HS-5 (cell line): ENCODE measurements at places on chromosomes 6 and 20.

GRCh38 chr20:38426006-38426897 lies 8.9 kb downstream of the SNHG17 start:
- DNase-seq: peak; percentile 82

DNA sequence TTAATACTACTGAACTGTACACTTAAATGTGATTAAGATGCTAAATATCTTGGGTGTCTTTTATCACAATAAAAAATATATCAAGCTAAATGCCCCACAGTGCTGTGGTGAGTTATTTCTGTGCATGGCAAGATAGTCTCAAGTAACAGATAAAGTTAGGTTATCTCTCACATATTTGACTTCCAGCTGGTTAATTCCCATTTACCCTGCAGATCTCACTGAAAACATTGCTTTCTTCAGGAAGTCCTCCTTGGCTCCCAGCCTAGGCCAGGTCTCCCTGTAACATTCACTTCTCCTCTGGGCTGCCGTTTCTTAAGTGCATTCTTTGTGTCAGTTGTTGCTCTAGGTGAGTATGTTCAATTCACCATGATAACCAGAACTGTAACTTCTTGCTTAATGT lies 59.1 kb downstream of the SLC22A1 start:
- DNase-seq: no peak

GRCh38 chr6:155347800-155348199 lies 33.5 kb upstream of the TFB1M start:
- no peak for DNase-seq

DNA sequence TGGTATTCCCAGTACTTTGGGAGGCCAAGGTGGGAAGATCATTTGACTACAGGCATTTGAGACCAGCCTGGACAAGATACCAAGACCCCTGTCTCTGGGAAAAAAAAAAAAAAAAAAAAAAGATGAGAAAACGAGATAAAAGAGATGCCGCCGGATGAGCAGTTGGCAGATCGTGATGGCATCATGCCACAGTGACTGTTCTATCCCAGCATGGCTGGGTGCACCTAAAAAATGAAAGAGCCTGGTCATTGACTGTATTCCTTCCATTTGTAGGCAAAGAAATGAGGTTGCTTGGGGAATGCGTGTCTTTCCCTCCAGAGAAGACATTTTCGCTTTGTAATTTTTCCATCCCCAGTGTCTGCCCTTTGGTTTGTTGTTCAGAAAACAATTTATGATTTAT lies 12.9 kb downstream of the AKAP12 start:
- DNase-seq: no peak

DNA sequence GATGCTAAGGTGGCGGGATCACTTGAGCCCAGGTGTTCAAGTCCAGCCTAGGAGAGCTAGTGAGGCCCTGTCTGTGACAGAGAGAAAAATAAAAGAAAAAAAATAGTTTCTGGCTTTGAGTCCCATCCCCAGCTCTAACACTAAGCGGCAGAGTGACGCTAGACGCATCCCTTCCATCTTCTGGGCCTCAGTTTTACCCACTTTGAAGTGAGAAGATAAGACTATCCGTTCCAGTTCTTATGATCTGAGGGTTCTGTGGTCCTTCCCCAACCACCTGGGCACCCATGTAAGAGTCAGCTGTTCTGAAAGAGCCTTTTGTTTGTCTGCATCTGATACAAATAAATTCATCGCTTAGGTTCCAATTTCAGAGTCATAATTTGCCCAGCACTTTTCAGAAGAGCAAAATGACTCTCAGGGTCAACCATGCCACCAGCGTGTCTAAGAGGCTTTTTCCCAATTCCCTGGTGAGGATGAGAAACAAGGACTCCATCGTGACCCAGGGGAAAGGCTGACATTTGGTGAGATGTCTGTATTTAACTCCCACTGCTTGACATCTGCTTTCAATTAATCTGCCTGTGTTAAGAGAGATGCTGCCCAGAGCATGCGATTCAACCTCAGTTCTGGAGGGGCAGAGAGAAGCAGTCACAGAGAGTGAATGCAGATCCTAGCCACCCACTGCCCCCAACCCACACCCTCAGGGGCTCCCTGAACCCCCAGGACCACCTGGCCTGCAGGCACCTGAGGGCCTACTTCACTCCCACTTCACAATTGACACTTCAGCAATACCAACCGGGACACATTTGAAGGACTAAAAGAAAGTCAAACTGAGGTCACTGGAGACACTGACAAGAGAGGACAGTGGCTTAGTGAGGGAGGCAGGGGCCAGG lies 131.6 kb upstream of the TOP1 start:
- no peak for DNase-seq

- DNase-seq: no peak
Observed at GRCh38 chr6:92147246-92147645, 1272.1 kb downstream of the EPHA7 start.

- no peak for DNase-seq
Observed at GRCh38 chr6:73145690-73146089, 79.6 kb downstream of the KHDC1L start.

DNA sequence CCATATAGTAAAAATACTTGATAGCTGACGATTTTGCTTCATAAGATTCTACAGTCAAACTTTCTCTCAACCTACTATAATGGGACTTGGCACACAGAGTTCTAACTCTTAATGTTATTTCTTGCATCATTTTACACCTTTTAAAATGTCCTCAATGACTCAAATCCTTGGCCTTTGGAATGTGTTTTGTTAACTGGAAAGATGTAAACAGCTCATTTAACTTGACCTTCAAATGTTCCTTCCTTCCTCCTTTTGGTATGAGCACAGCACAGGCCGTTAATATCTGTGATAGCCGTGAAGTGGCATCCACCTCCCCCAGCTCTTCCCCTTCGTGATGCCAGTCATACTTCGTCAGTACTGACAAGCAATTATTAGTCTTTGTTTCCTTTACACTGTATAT lies 972.0 kb upstream of the CITED2 start:
- no peak for DNase-seq

DNA sequence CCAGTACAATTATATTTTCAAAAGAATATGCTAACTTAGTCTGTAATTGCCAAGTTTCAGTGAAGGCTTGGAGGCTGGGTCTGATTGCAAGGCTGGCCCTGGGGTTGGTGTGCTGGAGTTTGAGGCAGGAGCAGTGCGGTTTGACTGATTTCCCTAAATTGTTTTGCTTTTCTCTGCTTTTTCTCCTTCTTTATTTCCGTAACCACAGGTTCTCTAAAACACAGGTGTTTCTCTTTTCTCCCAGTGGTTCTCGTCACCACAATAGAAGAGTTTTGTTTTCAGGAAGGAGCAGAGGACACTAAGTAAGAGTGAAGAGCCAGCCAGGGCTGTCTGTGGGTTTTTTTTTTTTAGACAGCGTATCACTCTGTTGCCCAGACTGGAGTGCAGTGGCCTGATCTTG lies 8.2 kb upstream of the SNX9 start:
- no peak for DNase-seq

DNA sequence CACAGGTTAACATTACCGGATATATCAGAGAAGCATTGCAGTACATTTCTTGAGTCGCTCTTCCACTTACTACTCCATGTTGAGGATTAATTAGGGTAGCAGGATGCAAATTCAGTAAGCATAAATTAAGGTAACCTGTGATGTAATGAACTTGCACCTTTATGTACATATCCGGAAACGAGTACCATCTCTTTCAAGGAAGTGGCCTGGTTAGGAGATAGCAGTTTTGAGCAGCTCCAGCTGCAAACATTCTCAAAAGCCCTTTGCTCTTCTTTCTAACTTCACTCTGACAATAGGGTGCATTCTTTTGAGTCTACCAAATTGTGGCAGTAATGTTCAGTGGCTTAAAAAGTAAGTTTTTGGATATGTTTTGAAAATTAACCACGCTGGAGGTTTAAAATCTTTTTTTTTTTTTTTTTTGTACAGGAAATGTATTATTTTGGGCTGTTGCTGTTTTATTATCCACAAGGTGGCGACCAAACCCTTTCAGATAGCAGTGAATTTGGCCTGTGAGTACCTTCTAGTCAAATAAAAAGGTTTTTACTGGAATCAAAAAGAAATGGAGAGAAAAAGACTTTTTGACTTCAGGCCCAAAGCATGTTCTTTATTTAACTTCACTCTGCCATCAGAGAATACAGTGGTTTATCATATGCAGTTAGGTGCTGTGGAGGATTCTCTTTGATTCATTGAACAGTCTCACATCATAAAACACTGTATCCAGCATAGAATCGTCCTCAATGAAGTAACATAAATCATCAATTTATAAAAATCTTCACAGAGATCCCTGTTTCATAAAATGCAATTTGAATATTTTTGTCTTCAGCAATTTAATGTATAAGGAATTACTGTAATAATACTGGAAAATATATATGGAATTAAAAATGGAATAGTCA lies 8.9 kb downstream of the FAM217B start:
- no peak for DNase-seq

DNA sequence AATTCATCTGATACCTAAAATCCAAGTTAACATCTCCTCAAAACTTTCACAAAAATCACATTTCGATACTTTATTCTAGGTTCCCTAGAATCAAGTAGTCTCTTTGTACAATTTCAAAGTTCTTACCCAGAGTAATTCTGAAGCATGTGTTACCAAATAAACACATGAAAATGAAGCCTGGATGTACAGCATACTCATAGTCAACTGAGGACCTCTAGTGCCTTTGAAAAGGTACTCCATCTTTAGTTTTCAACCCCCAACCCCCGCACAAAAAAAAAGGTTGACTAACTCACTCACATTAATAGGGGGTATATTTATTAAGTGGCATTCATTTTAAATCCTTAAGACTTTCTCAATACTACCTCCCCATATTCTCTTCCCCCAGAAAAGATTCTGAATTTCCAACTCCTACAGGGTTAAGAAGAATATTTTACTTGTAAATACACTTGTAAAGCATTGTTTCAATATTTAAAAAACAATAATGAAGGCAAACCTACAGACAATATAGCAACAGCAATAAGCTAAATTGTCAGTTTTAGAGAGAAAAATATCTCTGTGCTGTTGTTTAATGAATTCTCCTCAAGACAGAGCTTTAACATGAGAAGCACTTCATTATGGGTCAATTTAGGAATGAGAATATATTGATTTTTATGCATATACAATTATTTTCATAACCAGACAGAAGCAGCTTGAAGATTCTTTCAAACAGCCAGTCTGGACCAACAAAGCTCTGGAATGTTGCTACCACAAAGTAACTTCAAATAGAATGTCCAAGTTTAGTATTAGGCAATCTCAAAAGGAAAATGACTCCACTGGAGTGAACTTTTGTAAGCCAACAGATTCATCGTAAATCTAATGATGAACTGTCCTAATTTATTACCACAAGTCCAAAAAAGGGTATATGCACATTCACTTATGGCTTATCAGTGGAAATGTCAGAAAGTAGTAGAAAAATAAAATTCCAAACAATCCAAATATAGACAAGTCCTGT lies 3.3 kb downstream of the PLN start:
- DNase-seq: no peak

GRCh38 chr6:154738551-154738961 lies 5.3 kb downstream of the SCAF8 start:
- DNase-seq: no peak

DNA sequence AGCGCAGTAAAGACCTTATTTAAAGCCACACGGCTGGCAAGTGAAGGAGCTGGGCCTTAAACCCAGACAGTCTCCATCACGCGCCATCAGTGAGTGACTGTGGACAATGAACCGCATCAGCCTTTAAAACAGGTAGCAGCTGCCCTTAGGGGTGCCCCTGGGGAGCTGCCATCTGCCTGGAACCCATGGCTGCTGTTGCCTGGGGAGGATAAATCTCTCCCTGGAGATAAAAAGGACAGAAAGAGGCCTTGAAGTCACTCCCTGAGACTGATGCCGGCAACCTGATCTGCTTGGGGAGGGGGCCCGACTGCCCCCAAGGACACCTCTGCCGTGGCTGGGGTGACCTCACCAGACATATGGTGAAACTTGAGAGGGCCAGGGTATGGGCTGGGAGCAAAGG lies 73.5 kb downstream of the PREX1 start:
- no peak for DNase-seq

DNA sequence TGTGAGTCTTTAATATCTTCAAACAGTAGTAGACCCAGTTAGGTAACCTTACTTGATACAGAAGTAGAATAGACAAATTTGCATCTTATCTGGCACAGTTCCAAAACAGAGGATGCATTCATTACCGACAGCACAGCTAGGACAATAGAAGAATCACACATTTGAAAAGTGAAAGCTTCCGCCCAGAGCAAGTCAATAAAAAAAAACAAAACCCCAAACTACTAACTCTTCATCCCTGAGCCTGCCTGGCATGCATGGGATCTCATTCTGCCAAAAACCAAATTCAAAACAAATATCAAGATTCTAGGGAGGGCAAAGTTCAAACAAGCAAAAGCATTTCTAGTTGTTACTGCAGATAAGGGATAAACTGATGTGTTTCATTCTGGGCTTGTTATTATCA lies 235.4 kb downstream of the BTBD9 start:
- DNase-seq: no peak
